ENCODE measurements at places on chromosomes 11 and 22. TPM values are rescaled to one million over a fixed set of nuclear protein-coding genes. Genes with fewer than 3 reads are reported as not detected.

GRCh38 chr11:120258661-120259060 lies 18.7 kb downstream of the POU2F3 start:
- ATAC-seq = no peak

DNA sequence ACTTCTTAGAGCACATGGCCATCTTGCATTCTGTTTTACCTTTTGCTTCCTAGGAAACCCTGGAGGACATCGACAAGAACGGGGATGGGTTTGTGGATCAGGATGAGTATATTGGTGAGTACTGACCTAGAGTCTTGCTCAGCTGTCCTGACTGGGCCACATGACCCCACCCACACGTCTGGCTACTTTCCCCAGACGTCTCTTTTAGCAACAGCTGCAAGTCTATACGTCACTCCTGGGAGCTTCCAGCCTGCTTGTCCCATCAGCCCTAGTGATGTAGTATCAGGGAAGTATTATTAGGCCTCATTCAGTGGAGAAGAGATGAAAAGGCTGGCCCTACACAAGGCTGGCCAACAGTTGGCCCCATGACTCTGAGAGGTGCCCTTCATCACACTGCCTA lies 9.6 kb downstream of the RCN1 start:
- no peak for ATAC-seq

OR8K3 gene
- total RNA-seq = not detected

DBX1 gene
- not detected for total RNA-seq
